T-cell (primary cell): ENCODE measurements at places on chromosomes 4 and X.

GRCh38 chr4:8739820-8740665, 131.6 kb downstream of the HMX1 start:
- no peak for DNase-seq

GRCh38 chrX:10380300-10380699, 223.5 kb downstream of the CLCN4 start:
- DNase-seq = no peak

- no peak for DNase-seq
Observed at GRCh38 chrX:19863212-19863856, 24.1 kb downstream of the SH3KBP1 start.

GRCh38 chr4:123043013-123043412, 120.6 kb upstream of the NUDT6 start:
- DNase-seq = no peak

DNA sequence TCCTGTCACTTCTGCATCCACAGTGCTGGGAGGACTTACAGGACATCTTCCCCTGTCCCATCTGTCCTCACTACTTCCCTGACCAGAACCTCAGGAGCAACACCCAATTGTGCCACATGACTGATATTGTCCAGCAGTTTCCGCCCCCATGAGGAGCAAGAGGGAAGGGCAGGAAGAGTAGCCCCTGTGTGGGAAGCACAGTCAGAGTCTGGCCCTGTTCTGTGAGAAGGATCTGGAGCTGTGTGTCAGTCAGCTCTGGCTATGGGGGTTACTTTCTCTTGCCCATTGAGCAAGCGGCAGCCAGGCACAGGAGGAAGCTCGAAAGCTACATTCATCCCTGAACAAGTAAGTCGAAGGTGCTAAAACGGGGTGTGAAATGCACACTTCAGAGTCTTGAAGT, 14.8 kb upstream of the TRIM60 start:
- DNase-seq = no peak

DNA sequence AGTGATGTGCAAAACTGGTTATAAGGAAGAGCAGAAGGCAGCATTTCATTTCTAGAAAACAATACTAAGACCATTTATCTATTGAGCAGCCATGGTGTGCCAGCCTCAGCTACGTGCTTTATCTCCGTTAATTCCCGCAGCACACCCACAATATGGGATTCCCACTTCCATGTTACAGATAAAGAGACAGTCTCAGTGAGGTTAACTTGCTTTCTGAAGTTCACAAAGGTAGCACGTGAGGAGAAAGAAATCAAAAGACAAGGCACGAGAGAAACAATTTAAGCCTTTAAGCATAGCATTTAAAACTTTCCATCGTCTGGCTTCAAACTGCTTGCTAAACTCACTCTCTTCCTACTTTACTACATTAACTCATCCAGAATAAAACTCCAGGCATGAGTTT, 8.0 kb upstream of the RPL34 start:
- DNase-seq = no peak

DNA sequence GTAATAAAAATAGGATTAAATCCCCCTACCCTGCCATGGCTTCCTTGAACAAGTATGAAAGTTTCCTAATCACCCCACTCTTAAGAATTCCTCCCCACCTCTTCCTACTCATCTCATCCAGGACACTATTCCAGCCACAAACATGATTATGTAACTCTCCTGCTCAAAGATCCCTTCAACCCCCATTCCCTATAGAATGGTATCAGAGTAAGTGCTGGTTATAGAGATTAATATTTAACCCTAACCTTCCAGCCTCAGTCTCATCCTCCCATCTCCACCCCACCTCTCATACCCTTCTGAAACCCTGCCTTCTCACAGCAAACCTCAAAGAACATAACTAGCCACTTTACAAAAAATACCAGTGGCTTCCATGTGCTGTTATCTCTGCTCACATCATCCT, 155.1 kb downstream of the PPP3CA start:
- no peak for DNase-seq

- no peak for DNase-seq
Observed at GRCh38 chrX:13254870-13255269, 65.0 kb downstream of the ATXN3L start.

DNA sequence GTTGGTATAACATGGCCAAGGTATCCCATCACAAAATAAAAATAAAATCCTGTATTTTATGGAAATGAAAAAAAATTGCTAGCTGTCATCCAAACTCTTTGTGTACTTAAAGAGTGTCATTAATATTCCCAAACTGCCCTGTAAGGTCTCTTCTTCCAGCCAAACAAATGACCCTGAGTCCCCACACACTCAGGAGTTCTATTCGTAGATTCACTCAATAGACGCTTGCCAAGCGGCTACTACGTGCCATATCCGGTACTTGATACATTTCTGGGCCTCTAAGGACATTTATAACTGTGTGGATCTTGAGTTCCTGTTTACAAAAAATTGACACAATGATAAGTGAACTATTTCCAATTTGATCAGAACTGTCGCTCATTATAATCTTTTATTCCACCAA, 245.1 kb downstream of the SCFD2 start:
- DNase-seq = no peak

- DNase-seq = no peak
Observed at GRCh38 chrX:68846536-68846935, 17.7 kb downstream of the EFNB1 start.

DNA sequence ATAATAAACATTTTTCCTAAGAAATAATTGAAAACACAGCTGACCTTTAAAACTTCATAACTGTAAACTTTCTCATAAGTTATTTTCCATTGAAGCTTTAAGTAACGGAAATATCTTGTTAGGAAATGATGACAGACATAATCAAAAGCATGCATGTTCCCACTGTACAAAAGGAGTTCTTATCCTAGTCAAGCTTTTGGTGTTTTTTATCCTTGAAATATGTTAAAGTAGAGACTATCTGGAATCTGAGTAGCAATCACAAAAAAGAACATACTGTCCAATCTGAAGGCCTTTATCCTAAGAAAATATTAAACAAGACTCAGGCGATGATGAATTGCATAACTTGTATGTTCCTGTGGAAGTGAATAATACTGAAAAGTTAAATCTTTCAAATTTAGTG, 14.4 kb downstream of the GEMIN8 start:
- DNase-seq = no peak

- no peak for DNase-seq
Observed at GRCh38 chrX:54758114-54759055, 39.7 kb downstream of the ITIH6 start.

DNA sequence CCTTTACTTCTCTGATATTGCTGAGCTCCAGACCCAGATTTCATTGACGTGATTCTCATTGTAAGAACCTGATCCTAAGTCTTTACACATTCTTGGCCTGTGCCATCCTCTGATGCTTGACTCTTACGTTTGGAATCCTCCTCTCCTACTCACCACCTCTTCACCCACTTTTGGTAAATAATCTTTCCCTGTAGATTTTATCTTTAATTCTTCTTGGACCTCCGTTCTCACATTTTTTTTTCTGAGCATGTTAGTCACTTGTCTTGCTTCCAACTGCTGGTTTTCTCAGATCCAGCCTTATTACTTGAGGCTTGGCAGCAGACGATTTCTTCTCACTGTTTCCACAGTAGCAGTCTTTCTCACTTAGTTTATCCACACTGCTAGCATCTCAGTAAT, 12.4 kb upstream of the SH3RF1 start:
- no peak for DNase-seq

DNA sequence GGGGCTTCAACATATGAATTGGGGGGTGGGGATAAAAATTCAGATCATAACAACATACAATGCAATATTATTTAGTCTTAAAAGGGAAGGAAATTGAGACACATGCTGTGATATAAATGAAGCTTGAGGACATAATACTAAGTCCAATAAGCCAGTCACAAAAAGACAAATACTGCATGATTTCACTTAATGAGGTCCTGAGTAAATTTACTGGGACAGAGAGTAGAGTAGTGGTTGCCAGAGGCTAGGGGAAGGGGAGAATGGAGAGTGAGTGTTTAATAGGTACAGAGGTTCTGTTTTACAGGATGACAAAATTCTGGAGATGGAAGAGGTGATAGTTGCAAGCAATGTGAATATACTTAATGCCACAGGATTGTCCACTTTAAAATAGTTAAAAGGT, 89.2 kb upstream of the RAPGEF2 start:
- no peak for DNase-seq

DNA sequence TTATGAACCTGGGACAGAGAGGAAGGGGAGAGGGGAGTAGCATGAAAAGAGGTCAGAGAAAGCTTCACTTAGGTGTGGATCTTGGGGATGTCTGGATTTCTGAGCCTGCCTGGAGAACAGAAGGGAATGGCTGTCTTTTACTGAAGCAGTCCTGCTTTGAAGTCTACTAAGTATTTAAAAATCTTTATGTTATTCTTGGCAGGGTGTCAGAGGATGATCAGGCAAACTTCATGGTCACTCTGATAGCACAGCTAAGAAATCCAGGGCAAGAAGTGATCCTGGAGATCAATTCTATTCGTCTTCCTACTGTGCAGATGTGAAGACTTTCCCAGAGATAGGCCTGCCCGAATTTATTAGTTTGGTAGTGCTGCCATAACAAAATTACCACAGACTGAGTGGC, 464.4 kb upstream of the BOD1L1 start:
- DNase-seq = no peak

- no peak for DNase-seq
Observed at GRCh38 chrX:18549643-18550042, 122.3 kb downstream of the RS1 start.

DNA sequence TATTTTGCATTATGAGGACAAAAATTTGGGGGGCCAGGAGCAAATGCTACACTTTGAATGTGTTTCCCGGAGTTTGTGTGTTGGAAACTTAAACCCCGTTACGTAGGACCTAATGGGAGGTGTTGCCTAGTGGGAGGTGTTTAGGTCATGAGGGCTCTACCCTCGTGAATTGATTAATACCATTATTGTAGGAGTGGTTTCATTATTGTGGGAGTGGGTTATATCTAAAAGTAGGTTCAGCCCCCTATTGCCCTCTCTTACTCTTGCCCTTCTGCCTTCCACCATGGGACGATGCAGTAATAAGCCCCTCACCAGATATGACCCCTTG, 15.5 kb downstream of the UBA6 start:
- DNase-seq = no peak

DNA sequence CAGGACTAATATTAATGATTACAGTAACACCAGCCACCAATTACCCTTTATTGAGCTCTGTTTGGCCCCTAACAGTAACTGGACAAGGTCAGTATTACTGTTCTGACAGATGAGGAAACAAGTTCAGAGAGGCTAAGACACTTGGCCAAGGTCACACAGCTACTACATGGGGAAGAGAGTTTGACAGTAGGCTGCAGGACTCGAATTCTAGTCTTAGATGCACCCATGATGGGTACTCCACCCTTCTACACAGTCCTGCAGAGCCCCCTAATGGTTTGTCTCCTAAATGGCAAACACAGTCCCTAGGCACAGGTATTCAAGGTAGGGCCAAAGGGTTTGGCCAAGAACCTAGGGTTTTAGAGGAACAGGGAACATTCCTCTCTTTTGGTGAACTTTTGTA, 93.9 kb downstream of the NSUN7 start:
- no peak for DNase-seq

DNA sequence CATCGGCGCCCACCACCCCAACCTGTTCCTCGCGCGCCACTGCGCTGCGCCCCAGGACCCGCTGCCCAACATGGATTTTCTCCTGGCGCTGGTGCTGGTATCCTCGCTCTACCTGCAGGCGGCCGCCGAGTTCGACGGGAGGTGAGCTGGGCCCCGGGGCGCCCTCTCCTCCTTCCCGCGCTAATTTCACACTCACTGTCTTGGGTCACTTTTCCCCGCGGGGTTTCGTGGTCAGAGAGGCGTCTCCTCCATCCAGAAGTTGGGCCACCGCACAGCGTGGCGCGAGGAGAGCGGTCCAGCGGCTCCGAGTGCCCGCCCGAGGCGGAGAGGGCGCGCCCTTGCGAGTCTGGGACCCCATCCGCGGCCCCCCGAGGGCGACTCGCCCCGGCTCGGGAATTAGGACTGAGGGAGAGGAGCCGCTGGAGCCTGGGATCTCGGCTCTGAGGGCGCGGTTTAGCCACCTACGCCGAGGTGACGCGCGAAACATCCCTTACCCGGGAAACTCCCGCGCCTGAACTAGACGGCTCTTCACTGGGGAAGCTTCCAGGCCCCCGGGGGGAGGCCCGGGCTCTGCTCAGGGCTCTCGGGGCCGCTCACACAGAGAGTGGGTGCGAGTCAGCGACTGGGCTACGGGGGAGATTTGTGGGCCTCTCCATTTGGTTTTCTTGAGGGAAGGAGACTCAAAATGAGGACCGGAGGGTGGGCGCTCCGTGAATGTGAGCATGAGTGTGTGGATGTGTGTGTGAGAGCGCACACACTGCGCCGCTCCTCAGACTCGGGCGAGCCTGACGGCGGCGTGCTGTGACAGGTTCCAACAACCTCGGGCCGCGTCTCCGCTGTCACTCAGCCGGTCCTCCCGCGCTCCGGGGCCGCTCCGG, 551 bp downstream of the NPNT start:
- no peak for DNase-seq

DNA sequence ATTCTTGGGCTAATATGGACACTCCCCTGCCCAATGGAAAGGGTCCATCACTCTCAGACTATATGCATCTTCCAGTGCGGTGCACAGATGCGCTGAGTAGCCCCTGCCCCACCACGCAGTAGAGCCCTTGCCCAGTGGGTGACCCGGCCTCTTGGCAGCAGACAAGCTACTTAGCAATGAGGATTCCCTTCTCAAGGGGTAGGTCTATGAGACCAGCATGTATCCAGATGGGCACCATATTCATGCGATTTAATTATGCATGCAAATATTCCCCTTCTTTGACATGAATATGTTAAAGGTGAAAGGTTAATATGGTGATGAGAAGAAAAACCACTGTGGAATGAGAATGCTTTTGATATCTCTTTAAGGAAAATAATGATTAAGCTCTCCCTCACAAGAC, 77.7 kb downstream of the ZNF827 start:
- no peak for DNase-seq
